Sciatic nerve (tissue), 2 donors: ENCODE measurements at places on chromosomes 12 and 14.

GRCh38 chr12:52010692-52011601 is 4.2 kb downstream of the TAMALIN start:
- no peak for DNase-seq

GRCh38 chr14:95349241-95349640 is 29.5 kb upstream of the CLMN start:
- DNase-seq, result no peak

DNA sequence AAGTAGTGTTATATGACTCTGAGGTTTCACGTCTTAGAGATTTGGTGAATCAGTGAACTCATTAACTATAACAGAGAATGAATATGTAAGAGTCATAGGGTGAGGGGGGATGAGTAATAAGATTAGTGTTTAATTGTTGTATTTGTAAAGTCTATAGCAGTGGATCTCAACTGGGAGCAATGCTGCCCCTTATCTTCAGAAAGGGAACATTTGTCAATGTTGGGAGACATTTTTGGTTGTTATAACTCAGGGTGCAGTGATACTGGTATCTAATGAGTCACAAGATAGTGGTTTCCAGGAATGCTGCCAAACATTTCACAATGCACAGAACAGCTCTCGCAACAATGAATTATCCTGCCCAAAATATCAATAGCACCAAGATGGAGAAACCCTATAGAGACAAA is 1193.7 kb downstream of the GALC start:
- no peak for DNase-seq

- no peak for DNase-seq
Observed at GRCh38 chr12:98754095-98754494, 109.0 kb downstream of the APAF1 start.

DNA sequence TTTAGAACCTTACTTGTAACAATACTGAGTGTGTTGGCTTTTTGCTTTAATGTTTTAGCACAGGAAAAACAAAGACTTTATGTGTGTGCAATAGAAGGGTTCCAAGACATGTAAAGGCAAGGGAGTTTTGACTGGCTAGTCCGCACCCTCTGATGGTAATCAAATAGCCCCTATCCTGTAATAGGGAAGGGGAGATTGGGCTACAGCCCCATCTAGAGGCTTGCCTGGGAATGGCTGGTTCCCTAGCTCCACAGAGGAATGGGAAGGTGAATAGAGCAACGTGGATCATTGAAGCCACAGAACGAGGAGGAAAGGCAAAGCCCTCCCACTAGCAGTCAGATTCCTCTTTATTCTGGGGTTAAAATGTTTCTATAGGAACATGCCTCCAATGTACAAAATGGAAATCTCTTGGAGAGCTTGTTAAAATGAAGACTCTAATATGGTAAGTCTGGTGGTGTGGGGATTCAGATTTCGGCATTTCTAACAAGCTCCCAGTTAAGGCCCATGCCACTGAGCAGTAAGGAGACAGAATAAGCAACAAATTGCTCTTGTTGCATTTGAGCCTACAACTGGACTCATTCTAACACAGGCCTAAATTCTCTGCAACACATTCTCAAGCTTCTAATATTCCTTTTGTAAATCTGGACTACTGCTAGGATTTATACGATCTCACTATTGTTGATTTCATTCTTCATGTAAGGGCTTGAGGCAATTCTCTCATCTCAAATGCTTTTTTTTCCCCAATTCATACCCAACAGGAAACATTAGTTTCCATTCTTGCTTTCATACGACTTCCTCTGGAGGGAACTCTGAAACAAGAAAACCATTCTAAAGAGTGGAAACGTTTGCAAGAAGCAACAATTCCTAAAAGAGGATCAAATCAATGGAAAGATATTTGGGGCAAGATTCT is 57.1 kb downstream of the NIN start:
- DNase-seq, result peak; percentile 76

DNA sequence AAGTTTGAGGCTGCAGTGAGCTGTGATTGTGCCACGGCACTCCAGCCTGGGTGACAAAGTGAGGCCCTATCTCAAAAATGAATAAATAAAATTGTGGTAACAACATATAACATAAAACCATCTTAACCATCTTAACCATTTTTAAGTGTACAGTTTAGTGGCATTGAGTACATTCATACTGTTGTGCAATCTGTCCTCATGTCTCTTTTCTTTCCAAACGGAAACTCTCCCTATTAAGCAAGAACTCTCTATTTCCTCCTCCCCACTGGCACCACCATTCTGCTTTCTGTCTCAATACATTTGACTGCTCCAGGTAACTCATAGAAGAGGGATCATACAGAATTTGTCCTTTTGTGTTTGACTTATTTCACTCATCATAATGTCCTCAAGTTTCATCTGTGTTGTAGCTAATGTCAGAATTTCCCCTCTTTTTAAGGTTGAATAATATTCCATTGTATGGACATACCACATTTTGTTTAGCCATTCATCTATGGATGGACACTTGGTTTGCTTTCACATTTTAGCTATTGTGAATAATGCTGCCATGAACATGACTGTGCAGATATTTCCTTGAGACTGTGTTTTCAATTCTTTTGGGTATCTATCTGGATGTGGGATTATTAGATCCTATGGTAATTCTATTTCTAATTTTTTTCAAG is 4.4 kb upstream of the MARK3 start:
- no peak for DNase-seq

DNA sequence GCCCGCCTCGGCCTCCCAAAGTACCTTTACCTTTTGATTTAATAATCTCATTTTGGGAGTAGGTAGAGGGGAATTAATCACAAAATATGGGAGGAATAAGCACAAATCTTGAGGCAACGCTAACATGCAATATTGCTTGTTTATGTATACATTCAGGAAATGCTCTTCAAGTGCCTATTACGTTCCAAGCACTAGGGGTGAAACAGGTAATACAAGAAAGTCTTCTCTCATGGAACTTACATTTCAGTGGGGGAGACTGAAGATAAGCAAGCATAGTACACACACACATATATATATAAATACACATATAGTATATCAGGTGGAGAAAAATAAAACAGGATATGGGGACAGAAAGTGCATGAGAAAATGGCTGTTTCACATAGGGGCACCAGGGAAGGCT is 19.0 kb upstream of the ERC1 start:
- DNase-seq, result no peak

GRCh38 chr14:99564256-99564925 is 39.6 kb downstream of the CCDC85C start:
- DNase-seq, result no peak

DNA sequence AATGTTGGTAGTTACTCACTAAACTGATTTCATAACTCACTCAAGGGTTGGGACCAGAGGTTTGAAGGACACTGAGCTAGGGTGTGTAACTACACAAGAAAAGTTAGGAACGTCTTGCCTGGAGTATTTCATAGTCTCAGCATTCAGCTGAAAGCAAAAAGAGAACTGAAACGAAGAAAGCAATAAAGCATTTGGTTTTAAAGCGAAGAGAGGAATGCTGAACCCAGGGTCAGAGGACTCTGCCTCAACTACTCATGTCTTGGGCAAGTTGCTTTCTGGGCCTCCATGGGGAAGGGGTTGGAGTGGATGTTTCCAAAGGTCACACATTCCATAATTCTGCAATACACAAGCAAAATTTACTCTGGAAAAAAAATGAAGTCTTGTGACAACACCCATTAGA is 1.4 kb downstream of the GNS start:
- DNase-seq, result no peak

- no peak for DNase-seq
Observed at GRCh38 chr14:94304243-94304642, 11.2 kb upstream of the SERPINA10 start.

DNA sequence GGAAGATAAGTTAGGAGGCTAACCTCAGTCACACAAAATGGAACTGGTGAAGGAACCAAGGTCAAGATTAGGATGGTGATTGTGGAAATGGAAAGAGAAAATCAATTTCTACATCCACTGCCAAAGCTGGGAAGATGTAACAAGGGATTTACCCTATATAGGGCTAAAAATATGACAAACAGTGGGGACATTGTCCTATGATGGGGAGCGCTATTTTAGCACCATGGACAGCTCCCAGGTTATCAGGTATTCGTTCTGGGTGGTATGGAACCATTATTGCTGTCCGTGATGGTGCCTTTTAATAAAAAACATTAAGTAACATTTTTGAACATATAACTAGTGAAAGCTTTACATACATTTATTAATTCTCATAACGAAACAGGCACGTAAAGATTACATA is 124.0 kb downstream of the NDUFA12 start:
- DNase-seq, result no peak

- DNase-seq, result peak; percentile 79
Observed at GRCh38 chr14:23365036-23365731, at the start of gene EFS. Gene EFS, minus strand, starts transcription at chr14:23365172. Its CDS starts 147 bp downstream, at chr14:23365025.

DNA sequence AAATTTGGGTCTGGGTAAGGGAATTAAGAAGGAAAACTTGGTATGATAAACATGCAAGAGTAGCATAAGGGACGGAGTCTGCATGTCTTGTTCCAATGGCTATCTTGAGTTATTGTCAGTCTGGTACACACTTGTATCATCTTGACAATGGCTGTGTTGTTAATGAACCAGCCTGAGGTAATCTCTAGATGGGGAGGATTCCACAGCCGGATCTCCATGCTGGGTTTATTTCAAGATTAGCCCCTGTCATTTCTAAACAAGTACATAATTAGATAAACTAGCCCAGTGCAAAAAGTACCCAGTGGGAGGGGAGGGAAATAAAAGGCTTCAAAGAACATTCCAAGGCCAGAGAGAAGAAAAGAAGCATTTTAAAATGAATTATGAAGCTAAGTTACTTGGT is 16.5 kb upstream of the CMAS start:
- no peak for DNase-seq

DNA sequence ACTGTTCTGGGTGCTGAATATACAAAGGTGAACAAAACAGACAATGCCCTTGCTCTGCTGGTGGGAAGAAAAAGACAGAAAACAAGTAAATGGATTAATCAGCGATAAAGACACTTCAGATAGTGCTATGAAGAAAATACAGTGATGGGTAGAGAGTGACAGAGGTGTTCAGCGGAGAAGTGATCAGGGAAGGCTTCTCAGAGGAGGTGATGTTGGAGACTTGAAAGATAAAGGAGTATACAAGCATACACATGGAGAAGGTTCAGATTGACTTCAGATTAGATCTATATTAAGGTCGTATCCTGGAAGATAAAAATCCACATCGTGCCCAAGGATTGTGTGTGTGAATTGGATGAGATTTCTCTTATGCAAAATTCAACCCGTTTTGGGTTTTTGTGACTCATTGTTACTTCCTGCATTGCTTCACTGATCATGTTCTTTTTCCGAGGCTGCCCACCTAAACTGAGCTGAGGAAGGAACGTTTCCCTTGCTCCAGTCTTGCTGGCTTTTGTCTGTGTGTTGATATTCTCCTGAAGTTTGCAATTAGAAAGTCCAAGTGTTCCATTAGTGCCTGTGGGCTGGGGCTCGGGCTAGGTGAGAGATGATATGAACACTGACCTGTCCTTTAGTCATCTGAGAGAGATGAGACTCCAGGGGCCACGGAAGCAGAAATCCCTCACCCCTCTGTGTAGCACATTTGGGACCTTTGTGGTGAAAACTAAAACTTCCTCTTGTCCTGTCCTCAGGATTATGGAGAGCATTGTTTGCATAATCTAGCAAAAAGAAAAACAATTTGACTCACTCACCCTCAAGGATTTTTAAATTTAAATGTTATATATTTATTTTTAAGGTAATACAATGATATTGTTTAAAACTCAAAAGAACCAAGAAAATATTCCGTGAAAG is 27.6 kb downstream of the PLXNC1 start:
- no peak for DNase-seq

- DNase-seq, result no peak
Observed at GRCh38 chr14:92556863-92557543, 43.4 kb downstream of the RIN3 start.

- DNase-seq, result no peak
Observed at GRCh38 chr12:42360747-42361403, 34.9 kb downstream of the PPHLN1 start.

- DNase-seq, result no peak
Observed at GRCh38 chr12:124852329-124852831, 11.3 kb downstream of the SCARB1 start.

DNA sequence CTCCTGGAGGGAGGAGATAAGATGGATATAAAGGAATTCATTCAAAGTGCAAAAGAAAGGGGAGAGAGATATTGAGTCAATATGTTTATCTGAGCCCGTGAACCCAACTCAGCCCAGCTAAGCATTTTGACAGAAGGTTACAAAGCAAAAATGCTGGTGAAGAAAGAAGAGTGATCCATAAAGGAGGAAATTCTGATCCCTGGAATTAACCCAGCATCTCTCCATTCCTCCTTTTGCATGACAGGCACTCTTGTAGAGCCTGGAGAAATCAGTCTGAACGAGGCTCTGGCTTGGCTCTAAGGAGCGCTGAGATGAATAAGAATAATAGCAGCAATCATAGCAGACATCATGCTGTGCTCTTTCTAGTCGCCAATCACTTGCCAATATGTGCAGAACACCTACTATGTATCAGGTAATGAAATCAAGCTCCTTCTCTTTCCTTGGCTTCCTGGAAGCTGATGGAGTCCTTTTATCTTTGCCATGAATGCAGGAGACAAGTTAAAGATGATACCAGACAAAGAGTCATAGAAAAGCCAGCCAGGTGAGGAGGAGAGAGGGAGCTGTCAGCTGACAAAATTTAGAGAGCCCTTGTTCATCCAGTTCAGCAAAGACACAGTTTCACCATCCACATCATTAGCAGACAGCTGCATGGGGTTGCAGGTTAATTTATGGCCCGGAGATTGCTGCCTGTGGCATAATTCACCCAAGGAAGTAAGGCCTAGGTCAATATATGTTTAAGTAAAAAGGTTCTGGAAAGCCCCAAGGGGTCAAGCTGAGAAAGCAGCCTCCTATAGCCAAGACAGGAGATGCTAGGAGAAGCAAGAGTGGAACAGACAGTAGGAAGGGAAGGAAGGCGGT is 476.5 kb upstream of the TBX3 start:
- DNase-seq, result no peak

GRCh38 chr12:112013601-112014402 is 576 bp downstream of the ERP29 start:
- DNase-seq, result peak; percentile 71

- no peak for DNase-seq
Observed at GRCh38 chr14:91636604-91637003, 95.3 kb downstream of the CATSPERB start.

- no peak for DNase-seq
Observed at GRCh38 chr12:106204312-106204711, 43.5 kb downstream of the CKAP4 start.

DNA sequence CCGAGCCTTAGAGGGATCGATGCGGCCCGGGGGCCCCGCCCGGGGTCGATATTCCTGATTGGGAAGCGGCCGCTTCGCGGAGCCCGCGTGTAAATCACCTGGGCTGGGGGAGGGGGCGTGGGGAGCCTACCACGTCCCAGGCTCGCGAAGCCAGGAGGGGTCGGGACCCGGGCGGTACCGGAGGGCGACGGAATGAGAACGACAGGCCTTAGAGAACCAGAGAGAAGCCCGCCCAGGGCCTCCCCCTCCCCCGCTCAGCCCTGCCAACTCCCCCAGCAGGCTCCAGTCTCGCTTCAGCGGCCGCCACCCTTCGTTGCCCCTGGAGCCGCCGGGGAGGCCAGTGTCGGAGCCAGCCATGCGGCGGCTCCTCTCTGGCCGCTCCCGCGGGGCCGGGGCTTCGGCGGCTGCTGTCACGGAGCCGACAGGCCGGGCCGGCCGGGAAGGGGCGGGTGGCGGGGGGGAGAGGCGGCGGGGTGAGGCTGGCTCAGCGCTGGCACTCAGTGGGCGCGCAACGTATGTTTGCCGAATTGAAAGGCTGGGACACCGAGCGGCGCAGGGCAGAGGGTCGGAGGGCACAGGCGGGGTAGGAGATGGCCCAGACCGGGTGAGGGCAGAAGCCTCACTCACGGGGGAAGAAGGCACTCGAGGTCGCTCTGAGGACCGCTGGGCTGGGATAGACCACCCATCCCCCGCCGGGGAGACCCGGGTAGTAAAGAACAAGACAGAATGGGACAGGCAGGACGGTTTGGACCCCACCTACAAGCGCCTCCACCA is 1.4 kb upstream of the DNAJC22 start:
- DNase-seq, result no peak
